Fibroblast of pulmonary artery (primary cell): ENCODE measurements at places on chromosomes 1 and 21.

DNA sequence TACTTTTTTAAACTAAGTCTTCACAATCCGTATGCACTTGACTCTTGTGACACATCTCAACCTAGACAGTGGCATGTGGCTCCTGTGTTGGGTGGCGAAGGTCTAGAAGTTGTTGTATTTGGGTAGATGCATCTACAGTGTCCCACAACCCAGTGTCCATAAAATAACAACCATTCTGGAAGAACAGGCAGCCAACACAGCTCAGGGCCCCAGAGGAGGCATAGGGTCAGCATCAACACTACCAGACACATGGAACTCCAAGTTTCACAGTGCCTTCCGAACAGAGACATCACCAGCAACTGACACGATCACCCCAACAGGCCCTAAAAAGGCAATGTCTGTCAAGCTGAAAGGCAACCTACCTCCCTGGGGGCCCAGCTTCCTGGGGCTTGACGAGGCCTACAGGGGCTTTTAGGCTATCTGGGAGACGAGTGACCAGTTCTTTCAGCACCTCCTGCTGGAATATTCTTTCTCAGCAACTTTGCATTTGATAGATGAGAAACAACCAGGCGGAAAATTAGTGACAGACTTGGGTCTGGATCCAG is 5.6 kb downstream of the SH3BP5L start:
- DNase-seq: no peak

- peak; percentile 23 for DNase-seq
These were observed 625.8 kb upstream of the ADGRL2 start for GRCh38 chr1:81174811-81175476.

GRCh38 chr1:214993419-214993818 is 89.1 kb upstream of the KCNK2 start:
- no peak for DNase-seq

- no peak for DNase-seq
These were observed 196.4 kb downstream of the CLEC20A start for GRCh38 chr1:178300352-178300699.

GRCh38 chr1:159786465-159786864 is 5.7 kb downstream of the DUSP23 start:
- DNase-seq: no peak

DNA sequence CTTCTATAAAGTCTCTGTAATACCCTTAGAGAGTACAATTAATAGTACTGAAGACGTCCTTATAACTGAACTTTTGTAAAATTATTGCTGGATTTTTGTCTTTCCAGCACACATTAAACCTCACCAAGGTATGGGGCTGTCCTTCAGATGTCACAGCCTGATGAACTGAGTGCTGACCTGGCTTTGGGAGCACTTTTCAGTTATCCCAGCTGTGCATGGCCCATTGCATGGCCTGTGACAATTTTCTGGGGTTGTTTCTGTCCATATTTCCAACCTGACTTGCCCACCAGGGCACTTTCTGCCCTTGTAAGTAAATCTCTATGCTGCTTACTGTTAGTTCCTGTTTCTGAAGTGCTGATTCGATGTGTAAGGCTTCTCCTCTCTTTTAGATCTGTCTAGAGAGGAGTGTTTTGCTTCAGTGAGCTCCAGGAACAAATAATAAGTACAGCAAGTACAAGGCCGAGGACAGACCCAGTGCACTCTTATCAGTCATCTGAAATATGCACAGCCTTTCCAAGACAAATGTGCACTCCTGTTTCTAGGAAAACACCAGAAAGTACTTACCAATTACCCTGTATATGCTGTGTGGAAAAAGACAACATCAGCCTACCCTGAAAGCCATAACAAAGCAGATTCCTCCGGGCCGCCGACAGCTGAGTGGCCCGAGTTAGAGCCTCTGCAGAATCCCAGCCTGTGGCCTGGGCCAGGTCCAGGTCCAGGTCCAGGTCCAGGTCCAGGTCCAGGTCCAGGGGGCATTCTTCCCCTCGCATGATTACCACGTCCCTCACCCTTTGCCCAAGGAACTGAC is 121.7 kb downstream of the DHRS3 start:
- DNase-seq: peak; percentile 45

DNA sequence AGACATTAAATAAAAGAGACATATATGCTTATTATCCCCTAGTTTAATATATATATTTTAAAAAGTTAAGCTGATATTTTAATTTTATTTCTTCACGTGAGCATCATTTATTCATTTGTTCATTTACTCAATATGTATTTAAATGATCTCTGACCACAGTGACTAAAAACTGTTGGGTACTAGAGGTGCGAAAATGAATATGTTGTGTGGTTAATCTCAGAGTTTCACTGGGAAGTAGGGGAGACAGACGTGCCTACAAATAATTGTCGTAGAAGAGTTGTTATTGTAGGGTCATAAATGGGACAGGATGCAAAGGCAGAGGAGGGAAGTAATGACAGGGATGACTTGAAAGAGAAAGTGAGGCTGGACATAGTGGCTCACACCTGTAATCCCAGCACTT is 213.0 kb upstream of the CACYBP start:
- DNase-seq: no peak

DNA sequence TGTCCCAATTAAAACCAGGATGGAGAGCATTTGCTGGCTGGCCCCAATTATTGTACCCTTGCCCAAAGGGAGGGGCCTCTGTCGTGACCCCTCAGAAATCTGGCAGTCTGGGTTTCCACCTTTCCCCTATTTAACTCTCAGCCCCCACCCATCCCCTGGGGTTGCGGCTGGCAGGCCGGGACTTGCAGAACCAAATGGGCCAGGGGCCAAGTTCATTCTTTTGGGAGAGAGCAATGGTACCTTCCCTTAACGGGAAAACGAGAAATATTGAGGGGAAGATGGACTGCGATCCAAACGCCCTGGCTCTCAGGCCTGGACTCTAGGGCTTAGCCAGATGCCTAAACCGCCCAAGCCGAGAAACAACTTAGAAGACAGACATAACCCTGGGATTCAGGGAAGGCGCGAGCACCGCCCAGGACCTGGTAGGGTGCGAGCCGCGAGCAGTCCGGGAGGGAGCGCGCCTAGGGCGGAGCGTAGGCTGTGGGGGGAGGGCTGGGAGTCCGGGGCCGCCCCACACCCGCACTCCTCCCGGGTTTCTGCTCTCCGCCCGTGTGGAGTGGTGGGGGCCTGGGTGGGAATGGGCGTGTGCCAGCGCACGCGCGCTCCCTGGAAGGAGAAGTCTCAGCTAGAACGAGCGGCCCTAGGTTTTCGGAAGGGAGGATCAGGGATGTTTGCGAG is at the start of gene SLC27A3:
TSS of gene SLC27A3 (plus strand) at position 628 of the 678 bp plus-strand sequence. CDS start 91 bp downstream, outside the sequence.
- DNase-seq: peak; percentile 75
